ENCODE measurements at places on chromosomes 11 and 22. TPM values are rescaled to one million over a fixed set of nuclear protein-coding genes. Genes with fewer than 3 reads are reported as not detected.

GRCh38 chr11:96152623-96153022, 190.4 kb downstream of the MAML2 start:
- DNase-seq, result peak; percentile 68

DNA sequence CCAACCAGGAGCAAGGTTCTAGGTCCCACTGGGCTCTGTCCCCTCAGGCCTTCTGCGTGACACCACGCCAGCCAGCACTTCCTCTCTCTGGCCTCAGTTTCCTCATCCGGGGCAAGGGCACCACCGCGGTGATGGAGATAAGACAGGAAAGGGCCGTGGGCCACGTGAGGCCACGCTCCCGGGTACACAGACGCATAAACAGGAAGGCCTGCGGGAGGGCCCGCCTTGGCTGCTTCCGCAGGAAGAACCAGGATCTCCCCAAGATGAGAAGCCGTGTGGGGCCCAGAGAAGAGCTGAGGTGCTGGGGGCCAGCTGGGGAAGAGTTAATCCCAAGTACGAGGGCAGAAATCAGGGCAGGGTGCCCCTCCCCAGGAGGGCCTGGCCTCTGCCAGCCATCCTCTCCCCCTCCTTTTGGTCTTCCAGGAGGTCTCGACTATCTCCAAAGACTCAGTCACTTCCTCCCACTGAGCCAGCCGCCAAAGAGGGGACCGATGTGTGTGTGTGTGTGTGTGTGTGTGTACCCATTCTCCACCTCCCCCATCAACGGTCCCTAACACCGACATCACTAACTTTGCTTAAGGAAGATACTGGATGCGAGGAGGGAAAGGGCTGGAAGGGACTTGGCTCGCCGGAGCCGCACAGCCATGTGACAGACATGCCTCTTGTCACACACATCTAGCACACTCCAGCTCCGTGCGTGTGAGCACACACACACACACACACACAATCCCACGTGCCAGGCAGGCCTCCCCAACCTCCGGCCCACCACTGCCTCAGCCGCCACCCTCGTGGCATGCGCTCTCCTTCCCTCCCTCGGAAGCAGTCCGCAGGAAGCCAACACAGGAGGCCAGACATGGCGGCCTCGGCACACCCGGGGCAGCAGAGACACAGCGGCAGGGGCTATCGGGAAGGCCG, 1.4 kb downstream of the MFNG start:
- no peak for DNase-seq

The GRIK4 gene
- total RNA-seq, result not detected

DNA sequence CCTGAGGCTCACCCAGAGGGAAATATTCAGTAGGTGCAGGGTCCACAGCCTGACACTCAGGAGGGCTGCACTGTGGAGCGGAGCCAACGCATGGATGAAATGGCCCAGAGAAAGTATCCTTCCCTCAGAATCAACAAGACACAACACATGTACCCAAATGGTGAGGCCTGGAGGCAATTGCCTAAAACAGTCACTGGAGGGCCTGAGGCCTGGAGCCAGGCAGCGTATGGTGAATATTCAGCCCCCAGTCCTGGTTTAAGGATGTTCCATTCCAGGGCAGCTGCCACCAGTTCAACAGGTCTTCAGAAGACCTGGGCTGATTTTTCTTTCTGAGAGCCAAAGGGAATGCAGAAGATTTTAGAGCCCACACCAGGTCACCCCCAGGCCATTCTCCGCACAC, 264.8 kb downstream of the INSC start:
- DNase-seq, result no peak

DNA sequence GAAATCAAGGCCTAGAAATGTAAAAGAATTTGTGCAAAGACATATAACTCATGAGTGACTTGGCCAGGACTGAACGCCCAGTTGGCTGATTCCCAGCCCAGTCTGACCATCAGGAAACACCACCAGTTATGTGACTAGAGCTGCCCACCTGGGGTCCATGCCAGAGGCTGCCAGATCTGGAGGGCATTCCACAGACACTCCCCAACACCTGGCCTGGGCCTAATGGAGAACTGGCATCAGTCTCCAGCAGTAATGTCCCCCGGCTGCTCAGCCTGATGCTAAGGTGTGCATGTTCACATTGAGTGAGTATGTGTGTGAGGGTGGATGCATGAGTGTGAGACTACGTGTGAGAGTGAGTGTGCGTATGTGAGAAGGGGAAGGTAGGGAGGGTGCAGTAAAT, 15.7 kb downstream of the PLAAT3 start:
- no peak for DNase-seq

DNA sequence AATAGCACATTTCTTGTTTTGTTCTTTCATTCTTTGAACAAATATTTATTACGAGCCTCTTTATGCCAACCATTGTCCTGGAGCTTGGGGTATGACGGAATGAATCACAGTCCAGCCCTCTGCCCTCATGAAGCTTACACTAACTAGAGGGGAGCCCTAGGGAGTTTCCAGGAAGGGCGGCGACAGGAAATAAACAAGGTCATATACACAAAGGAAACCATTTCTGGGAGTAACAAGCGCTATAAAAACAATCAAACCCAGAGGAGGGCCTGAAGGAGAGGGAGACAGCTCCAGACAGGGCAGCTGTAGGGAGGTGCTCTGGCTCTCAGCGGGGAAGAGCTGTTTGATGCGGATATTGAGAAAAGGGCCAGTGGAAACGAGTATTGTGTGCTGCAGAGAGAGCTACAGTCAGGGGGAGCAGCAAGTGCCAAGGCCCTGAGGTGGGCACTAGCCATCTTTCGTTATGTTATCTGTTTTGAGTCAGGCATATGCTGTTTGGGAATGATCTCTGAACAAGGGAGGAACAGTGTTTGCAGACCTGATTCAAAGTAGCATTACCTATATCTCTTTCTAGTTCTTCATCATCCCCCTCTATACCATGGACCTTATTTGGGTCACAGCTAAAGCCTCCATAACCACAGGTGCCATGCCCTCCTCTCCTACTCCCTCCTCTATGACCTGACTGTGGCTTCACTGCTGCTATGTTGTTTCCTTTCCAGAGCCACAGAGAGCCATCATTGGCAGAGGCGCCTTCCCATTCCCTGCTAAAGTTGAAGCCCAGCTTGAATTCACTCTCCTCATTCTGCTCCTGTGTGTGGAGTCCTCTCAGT, 15.3 kb upstream of the ZBTB16 start:
- DNase-seq, result no peak

The KCNJ5 gene
- total RNA-seq, result 0.95 TPM

The PYGM gene
- total RNA-seq, result 0.07 TPM

The ACTN3 gene
- total RNA-seq, result not detected

DNA sequence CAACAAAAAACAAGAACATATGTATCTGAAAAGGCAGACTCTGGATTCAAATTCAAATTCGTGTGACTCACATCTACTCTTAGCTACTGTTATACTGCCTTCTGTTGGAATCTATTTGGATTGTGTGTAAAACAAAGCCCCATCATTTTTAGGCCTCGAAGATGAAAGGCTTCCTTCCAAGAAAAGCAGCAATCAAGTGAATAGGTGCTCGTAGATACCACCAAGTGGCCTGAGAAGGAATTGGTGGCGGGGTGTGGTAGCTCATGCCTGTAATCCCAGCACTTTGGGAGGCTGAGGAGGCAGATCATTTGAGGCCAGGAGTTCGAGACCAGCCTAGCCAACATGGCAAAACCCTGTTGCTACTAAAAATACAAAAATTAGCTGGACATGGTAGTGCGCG, 4.2 kb downstream of the GRAMD1B start:
- no peak for DNase-seq

The APOL1 gene
- total RNA-seq, result 1.8 TPM

The SCN2B gene
- total RNA-seq, result 0.42 TPM

DNA sequence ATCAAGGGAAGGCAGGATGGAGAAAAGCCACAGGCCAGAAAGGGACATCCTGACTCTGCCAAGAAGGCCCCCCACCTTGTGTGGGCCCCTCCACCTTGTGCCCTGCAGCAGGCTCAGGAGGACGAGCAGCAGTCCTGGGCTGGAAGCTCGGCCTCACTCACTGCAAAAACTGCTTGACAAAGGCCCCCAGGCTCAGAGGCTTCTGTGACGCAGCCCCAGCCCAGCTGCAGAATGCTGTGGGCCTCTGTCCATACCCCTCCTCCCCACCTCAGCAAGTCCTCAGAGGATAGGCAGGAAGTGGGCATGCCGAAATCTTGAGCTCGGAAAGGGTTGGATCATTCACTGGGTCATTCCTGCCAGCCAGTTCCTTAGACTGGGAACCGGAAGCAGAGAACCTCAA, 61.9 kb downstream of the NRXN2 start:
- DNase-seq, result peak; percentile 24

- no peak for DNase-seq
Measured at GRCh38 chr11:85171648-85172257, 455.4 kb downstream of the DLG2 start.

The FAM83F gene
- 25.9 TPM for total RNA-seq

The SGSM1 gene
- not detected for total RNA-seq

The ANO9 gene
- 26.0 TPM for total RNA-seq

GRCh38 chr11:57482782-57483561, 22.6 kb downstream of the RTN4RL2 start:
- no peak for DNase-seq

DNA sequence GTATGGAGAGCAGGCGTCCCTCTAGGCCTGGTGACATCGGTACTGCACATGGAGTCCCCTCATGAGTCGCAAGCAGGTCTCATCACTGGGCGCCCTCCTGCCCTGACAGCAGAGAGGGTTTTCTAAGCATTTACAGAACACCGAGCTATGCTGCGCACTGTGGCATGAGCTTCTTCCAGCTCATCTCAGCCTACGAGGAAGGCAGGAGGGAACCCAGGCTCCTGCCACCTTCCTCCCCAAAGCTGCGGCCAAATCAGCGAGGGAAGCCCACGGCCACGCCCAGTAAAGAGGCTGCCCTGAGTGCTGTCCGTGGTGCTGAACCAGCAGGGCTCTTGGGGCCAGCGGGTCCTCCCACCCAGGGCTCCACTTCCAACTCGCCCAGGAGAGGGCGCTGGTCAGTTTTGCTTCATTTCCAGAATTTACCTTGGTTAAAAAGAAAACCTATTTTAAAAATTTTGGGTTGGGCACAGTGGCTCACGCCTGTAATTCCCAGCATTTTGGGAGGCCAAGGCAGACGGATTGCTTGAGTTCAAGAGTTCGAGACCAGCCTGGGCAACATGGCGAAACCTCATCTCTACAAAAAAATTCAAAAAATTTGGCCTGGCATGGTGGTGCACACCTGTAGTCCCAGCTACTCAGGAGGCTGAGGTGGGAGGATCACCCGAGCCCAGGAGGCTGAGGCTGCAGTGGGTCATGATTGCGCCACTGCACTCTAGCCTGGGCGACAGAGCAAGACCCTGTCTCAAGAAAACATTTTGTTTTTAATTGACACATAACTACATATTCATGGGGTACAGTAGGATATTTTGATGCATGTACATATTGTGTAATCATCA, 34.2 kb downstream of the PHF21B start:
- peak; percentile 56 for DNase-seq

- peak; percentile 69 for DNase-seq
Measured at GRCh38 chr11:27672836-27673464, 27.3 kb downstream of the BDNF start.

The DNAJB13 gene
- total RNA-seq, result not detected

DNA sequence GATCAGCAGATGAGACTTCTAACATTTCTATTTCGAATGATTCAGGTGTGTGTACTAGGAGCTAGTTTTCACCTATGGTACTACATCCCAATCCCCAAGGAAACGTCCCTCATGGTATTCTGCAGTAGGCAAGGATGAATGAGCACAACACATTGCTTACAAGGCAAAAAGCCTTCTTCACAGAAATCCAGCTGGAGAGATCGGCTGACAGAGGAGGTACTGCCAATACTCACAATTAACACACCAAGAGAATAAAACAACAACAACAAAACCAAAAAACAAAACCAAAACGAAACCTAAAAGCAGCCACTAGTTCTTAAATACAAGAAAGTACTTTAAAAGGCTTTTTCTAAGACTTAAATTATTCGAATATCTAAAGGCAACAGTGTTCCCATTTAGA, 101.4 kb downstream of the PICALM start:
- DNase-seq, result no peak

The FLRT1 gene
- not detected for total RNA-seq

DNA sequence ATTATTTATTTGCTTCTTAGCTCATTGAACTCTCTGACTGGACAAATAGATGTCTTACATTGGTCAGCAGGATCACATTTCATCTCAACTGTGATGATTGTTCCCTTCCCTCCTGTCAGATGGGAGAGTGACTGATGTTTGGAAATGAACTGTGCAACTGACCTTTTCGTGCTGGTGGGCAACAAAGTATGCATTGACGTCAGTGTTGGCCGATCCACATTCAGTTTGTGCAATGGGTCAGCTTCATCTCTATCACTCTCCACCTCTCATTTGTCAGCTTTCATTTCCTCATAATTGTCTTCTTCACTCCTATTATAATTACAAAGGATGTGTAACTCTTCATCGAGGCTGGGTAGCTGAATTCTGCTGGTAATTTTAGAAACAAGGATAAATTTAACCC, 71.3 kb downstream of the PPP2R1B start:
- no peak for DNase-seq

The MCAM gene
- total RNA-seq, result 34.0 TPM

DNA sequence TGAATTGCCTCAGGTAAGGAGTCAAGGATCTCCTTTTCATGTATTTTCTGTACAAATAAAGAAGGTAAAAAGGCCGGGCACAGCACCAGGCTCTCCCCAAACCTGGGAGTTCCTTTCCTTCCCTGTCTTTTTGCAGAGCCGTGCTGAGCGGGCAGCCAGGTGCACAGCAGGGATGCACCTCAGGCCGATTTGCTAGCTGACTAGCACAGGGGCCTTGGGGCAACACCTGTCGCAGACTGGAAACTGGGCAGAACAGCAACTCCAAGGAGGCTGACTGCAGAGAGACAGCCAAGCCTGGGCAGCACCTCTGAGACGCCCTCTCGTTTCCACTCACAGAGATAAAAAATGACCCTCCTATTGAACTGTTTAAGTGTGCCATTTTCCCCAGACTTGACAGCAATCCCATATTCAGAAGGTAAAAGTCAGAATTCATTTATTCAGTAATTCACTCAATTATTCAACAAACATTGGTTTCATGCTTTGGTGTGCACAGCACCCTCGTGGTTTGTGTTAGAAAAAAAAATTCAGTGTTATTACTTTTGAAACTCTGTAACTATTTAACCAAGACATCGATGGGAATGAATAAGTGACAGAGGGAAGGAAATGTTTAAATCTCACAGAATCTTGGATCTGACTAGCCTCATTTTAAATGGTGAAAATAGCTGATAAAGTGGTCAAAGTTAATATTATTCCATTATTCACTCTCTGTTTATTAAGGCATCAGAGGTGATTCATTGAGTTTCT, 120.9 kb downstream of the GALNT18 start:
- no peak for DNase-seq

DNA sequence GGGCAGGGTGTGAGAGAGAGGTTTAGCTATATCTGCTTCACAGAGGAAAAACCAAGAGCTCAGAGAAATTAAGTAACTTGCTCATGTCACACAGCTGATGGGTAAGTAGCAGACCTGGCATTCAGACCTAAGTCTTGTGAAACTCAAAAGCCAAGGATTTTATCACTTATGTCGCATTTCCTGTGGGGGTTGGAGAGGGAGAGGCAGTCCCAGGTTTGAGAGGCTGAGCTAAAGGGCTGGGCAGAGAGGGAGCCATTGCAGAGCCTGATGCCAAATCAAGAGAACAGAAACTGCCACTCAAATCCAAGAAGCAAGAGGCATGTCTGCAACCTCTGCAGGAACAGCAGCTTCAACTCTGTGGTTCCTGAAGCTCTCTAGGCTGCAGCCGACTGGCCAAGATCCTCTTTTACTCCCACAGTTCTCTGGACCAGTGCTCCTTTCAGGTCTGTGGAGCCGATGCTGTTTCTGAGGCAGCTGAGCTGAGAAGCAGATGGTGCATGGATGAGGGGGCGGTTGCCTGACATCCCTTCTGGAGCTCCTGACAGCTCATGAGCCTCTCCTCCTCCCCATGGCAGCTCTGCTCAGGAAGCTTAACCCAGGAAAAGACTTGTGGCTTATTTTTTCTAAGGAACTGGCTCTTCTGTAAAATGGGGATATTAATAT, 47.6 kb upstream of the NAV2 start:
- no peak for DNase-seq
